Adrenal gland (tissue), 19 donors: ENCODE measurements at places on chromosomes 2 and 18.

GRCh38 chr2:176419591-176420071 is 150.4 kb downstream of the MTX2 start:
- no peak for DNase-seq

DNA sequence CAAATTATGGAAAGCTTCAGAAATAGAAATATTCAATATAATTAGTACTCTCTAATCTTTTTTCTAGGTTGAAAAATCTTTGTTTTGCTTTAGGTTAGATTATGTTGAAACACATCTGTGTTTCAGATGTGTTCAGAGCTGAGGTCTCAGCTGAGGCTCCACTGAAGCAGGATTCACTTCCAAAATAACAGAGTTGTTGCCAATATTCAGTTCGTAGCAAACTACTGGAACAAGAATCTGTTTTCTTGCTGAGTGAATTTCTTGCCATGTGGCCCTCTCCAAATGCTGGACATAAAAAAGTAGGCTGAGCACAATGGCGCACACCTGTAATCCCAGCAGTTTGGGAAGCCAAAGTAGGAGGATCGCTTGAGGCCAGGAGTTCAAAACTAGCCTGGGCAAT is 8.7 kb downstream of the PHOSPHO2 start:
- no peak for DNase-seq

DNA sequence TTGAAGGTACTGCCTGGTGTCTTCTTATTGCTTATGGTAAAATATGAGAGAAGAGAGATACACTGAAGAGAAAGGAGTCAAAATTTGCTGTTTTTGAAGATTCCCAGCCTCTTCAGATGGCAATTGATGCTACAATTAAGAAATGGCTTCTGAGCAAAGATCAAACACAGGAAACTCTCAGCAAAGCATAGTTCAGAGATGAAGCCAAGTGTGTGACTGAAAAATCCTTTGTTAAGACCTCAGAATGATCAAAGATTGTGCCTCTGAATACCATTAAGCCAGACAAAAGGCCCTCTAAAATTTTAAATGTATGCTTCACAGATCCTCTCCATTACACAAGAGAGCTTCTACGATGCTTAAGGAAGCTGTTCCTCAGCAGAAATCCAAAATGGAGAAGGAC is 216.3 kb downstream of the UXS1 start:
- DNase-seq = no peak

GRCh38 chr18:35490894-35491699 is 6.7 kb downstream of the INO80C start:
- DNase-seq = no peak

DNA sequence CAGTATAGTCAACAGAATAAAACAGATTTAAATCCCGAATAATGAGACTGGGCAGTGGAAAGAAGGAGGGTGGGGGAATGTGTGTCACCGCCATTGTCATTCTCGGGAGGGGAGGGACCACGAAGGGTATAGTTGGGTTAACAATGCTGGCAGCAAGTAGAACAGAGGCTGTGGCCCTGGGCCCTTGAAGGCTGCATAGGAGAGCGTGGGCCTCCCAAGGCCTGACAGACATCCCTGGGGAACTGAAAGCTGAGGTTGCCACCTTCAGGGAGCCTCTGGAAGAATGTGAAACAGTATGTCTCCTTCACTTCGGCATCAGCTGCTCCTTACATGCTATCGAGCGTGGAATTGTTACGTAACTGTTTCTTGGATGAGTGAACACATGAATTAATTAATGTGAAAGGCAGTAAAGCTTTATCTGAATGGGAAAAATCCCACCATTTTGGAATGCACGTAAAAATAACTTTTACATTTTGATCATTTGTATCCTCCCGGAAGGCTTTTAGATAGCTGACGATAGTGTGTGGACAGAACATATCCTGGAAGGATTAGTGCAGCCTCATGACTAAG is 92.8 kb upstream of the TTC39C start:
- DNase-seq = no peak

DNA sequence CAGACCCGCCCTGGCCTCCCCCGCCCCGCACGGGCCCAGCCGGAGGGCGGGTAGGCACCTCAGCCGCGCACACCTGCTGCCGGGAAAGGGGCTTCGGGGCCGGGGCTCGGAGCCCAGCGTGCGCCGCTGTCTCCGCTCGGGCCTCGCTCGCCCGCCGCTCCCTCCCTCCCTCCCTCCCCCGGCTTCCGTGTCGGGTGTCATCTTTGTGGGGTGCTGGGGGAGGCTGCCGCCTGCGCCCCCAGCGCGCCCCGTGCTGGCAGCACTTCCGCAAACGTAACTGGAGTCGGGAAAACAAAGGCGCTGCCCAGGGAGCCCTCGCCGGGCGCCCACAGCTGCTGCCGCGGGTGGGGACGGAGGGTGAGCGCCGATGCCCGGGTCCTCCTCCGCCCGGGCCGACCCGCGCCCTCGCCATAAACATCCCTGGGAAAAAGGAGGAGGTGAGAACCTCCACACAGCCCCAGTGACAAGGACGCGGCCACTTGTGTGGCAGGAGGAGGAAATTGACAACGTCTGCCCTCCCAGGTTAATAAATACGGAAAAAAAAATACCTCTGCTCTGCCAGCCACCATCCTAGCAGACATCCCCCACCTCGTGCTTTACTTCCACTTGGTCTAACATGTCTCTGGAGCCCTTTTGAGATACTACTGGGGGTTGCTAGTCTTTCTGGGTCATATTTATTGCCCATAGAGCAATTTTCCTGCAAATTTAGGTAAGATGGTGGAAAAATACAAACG is 550 bp downstream of the MFSD6 start:
- DNase-seq = peak; percentile 51

- DNase-seq = no peak
Observed at GRCh38 chr2:57536535-57537231, 509.9 kb upstream of the VRK2 start.

DNA sequence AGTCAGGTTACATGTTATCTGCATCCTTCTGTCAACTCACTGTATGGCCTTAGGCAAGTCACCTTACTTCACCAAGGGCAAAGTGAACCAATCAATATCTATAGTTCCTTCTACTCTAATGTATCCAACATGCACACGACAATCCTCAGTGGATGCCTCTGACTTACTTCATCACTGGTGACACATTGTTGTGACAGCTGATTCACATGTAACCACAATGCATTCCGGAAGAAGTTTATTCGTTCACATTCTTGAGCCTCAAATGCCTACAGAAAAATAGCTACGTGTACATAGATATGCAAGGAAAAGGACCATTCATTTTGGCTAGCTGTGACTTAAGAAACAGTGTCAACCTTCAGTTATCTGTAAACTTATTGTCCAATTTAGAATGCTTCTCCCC is 26.3 kb upstream of the EPG5 start:
- no peak for DNase-seq

GRCh38 chr2:168312036-168312822 is 64.8 kb upstream of the STK39 start:
- DNase-seq = no peak

DNA sequence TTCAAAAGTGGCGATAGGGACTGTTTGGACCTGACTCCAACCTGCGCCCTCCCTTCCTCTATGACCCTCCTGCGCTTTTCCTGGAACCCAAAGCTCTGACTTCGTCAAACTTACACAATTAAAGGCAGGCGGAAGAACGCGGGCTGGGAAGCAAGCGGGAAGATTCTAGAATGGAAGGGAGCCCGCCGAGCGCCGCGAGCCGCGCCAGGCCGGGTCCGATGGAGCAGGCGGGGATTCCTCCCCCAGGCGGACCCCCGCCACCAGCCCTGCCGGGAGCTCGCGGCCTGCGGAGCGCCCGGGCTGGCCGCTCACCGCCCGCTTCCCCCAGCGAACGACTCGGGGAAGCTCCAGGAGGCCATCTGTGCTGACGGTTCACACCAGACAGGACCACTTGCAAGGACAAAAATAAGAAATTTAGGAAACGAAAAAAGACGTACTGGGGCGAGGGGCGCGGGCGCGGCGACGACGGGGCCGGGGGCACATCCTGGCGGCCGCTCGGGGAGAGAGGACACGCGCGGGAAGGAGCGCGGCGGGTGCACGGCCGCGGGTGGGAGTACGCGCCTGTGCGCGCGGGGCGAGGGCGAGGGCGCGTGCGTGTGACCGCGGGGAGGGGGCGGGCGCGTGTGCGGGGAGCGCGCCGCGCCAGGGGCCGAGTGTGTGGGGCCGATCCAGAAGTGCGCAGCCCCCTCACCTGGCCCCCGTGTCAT is 1.1 kb upstream of the SALL3 start:
- DNase-seq = no peak

GRCh38 chr2:238970553-238971081 is 122.7 kb downstream of the TWIST2 start:
- DNase-seq = peak; percentile 62

DNA sequence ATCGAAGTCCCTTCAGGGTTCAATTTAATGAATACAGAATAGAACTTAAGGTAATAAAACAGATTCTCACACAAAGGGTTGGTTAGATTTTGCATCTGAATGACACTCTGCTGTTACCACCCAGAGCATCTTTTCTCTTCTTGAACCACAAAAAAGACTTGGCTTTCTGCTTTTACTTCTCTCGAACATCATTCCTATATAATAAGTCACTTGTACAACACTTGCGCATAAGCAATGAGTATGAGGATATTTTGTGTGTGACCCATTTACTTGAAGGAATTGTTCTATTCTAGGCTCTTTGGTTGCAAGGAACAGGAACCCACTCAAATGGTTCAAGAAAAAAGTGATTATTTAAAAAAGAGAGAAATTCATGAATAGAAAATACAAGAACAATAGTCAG is 126.2 kb downstream of the NUP35 start:
- DNase-seq = no peak
